Fibroblast of skin of right biceps (primary cell): ENCODE measurements at places on chromosomes 11 and 22.

GRCh38 chr22:23889620-23890019, 4.6 kb upstream of the MIF start:
- DNase-seq, result no peak

DNA sequence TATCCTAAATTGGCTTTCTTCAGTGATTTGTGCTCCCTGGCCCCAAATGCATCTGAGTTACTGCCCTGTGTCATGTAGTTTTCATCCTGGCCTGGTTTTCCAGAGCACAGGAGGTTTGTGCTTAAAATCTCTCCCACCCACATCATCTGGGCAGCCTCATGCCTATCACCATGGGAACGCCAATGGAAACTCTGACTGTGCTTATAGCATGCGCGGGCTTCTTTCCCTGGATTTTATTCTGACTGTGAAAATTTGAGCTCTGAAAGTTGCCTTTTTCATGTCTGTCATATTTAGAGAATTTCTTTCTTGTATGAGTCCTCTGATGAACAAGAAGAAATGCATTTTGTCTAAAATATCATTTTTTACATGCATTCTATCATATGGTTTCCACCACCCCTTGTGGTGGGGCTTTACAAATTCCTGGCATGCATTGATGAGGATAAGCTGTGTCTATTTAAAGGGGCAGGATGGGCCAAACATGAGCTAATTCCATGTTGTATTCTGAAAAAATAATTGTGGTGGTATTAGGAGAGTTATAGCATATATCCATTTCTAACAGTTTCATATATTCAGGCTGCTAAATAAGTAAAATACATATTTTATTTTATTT, 55.1 kb downstream of the IRAG1 start:
- peak; percentile 71 for DNase-seq

- peak; percentile 47 for DNase-seq
Measured at GRCh38 chr11:44607987-44608386, 42.5 kb downstream of the CD82 start.

- DNase-seq, result no peak
Measured at GRCh38 chr11:134372536-134372935, 39.5 kb downstream of the B3GAT1 start.

DNA sequence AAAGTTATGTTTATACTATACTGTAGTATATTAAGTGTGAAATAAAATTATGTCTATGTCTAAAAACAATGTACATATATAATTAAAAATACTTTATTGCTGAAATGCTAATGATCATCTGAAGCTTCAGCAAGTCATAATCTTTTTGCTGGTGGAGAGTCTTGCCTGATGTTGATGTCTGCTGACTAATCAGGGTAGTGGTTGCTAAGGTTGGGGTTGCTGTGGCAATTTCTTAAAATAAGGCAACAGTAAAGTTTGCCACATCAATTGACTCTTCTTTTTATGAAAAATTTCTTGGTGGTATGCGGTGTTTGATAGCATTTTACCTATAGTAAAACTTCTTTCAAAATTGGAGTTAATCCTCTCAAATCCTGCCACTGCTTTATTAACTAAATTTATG, 21.4 kb downstream of the INSC start:
- no peak for DNase-seq

DNA sequence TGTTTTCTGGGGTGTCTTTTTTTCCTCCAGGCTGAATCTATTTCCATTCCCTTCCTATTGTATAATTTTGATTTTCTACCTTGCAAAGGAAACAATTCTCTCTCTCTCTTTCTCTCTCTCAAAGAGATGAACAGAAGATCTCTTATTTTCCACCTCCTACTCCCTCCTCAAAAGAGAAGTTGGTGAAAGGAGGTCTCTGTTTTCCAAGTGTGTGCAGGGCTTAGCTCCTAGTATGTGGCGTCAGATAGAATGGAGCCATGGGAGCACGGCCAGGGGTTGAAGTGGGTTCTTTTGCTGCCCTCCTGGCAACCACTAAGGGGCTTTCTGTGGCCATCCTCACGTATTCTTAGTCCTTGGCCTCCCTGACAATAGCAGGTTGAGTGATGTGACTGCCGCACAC, 480 bp downstream of the TRIM34 start:
- DNase-seq, result no peak

- no peak for DNase-seq
Measured at GRCh38 chr11:126573325-126573978, 218.0 kb downstream of the ST3GAL4 start.

- DNase-seq, result no peak
Measured at GRCh38 chr11:2594267-2594666, 105.5 kb downstream of the KCNQ1OT1 start.

DNA sequence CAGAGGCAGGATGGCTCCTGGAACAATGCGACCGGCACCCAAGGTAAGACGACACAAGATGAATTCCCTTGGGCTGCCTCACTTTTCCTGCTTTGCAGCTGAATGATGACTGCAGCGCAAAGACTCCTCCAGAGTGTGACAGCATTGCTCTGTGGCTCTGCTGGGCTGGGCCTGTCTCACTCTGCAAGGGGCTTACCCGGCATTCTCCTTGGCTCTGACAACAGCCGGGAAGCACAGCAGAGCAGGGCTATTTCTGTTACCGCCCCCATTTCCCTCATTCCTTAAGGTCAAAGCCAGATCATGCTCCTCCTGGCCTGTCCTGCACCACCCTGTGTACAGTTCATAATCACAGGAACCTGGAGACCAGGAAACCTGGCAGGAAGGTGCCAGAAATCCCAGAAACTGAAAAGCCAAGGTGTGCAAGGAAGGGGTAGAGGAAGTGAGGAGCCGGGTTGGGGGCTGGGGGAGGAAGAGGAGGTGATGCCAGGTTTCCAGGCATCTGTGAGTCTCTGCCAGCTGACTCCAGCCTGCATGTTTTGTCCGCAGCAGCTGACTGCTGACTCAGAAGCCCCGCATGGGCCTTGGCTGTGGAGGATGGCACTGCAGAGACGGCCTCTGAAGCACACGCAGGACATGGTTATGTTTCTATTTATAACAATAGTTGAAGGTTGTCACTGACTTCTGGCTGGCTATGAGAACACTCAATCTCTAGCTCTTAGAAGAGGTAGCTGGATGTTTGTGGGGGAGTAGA, 113.6 kb downstream of the MICAL3 start:
- peak; percentile 86 for DNase-seq

- peak; percentile 27 for DNase-seq
Measured at GRCh38 chr11:125871391-125872137, 15.9 kb upstream of the HYLS1 start.

DNA sequence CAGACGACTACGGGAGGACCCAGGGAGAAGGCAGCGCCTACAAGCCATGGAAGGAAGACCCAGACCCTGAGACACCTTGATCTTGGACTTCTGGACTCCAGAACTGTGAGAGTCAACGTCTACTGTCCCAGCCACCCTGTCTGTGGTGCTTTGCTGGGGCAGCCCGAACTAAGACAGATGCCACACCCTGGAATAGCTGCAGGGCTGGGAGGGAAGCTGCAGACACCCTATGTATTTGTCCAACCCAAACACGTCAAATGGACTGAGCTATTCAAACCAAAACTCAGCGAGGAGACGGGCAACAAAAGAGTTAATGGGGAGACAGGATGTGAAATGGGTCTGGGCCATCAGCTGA, 169.3 kb downstream of the CTTN start:
- no peak for DNase-seq

- DNase-seq, result peak; percentile 58
Measured at GRCh38 chr11:102361086-102362031, 14.3 kb downstream of the BIRC2 start.

GRCh38 chr11:31826536-31827438, 15.7 kb upstream of the PAX6 start:
- DNase-seq, result no peak

DNA sequence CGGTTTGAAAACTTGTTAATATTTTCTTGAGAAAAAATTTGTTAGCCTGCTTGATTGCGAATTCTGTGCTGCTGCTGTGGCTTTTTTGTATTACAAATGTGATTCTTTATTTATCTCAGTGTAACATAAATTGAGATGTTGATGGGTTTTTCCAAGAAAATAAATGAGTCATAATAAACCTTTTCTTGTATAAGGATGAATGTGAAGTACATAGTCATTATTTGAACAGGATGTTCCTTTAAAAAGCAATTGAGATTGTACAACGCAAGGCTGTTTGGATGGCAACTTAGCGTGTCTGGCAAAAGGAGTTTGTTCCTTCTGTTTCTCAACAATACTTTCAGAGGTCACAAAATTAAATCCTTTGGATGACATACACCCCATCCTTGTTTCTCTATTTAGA, 24.6 kb upstream of the CARD18 start:
- DNase-seq, result no peak

DNA sequence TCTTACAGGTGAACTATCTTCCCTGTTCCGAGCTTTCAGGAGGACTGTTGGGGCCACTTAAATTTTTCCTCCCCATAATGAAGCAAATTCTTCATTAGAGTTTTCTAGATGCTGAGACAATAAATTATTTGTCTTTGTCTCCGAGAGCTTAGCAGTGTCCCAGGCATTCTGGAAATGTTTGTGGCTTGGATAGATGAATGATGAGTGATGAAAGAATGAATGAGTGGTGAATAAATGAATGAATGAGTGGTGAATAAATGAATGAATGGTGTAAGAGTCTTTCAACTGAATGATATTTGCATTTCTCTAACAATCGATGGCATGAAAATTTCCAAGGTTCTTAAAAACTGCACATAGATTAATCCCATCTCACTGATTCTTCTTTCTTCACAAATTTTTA, 52.8 kb downstream of the AHNAK start:
- peak; percentile 35 for DNase-seq

GRCh38 chr11:121054266-121054665, 30.4 kb downstream of the TBCEL start:
- no peak for DNase-seq

GRCh38 chr11:116176484-116177005, 596.2 kb downstream of the BUD13 start:
- DNase-seq, result no peak

GRCh38 chr11:62186195-62186594, 3.8 kb upstream of the SCGB1D1 start:
- DNase-seq, result no peak

- no peak for DNase-seq
Measured at GRCh38 chr22:19648419-19648929, 65.8 kb upstream of the SEPTIN5 start.

GRCh38 chr11:117838901-117839300, 14.4 kb upstream of the FXYD2 start:
- no peak for DNase-seq

DNA sequence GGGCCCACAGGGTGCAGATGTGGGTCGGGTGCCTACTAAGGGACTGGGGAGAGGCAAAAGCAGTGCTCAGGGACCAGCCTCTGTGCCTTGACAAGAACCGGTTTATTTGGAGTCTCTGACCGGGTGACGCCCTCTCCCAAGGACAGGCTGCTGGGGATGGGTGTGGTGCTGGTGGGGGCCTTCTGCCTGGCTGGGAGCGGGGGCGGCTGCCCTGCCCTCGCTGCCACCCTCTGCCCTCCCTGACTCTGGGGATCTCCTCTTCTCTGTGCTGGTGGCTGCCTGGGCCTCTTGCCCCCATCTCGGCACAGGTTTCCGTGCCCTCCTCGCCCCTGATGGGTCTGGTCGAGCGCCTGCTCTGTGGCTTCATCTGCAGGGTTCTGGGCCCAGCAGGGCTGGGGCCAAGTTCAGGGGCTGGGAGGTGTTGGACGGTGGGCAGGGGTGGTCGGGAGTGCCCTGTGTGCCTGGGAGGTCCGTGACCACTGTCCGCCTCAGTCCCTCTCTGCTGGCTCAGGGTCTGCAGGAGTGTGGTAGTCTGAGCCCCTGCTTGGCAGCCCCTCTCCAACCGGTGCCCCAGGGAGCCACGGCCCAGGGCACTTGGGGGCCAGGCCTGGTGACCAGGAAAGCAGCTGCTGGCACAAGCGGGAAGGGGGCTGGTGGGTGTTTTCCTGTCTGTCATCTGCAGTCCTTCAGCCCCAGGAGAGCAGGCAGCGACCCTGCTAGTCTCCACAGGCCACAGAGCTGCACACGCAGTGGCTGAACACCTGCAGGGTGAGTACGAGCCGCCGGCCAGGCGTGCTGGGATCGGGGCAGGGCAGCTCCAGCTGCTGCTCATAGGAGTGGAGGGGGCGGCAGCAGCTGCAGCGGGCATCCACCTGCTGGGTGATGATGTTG, 23.5 kb downstream of the MUC6 start:
- no peak for DNase-seq

DNA sequence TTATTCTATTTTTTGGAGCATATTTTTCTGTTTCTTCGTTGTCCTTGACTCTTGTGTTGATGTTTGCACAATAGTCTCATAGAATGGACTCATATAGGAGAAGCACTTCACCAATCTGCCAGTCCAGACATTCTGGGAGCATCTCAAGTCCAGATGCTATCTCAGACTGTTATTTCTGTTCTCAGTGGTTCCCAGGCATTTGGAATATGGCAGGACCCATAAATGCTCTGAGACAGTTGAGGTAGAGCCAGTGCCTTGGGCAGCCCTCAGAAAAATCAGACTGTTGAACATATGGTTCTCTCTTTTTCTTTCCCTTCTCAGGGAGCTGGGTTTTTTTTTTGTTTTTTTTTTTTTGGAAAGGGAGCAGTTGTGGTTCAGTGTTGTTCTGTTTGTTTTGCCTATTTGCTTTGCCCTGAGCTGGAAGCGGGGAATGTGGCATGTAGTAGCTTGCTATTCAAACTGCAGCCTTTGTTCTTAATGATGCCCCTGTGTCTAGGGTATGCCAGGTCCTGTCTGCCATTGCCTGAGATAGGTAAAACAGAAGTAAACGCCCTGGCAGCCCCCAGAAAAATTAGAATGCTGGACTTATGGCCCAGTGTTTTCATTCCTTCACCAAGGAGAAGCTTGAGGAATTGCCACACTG, 3.7 kb upstream of the MS4A2 start:
- no peak for DNase-seq

DNA sequence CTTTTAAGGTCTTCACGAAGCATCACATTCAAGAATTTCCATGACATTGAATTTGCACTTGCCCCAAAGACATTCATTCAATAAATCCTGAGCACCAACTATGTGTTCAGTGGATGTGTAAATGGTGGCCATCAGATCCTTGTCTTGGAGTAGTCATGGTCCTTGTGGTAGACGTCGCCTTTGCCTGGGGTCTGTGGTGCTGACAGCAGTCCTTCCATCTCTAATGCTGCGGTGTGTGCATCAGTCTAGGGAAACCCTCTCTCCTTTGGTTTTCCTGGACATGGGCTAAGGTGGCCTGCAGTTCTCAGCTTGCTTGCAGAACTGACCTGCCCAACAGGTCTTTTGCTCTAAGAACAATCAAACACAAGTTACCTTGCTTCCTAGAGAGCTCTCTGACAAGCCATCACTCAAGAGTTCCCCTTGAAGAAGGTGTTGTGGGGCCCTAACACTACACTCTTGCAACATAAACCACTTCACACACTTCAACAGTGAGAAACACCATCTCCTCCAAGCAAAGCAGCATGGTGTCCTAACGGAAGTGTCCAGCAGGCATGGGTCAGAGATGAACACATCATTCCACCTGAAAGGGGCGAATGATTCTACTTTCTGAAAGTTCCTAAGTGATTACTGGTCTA, 72.1 kb downstream of the BUD13 start:
- DNase-seq, result no peak

- no peak for DNase-seq
Measured at GRCh38 chr11:47149782-47150181, 26.9 kb downstream of the ARFGAP2 start.
